ENCODE measurements at places on chromosomes 3 and 15.

GRCh38 chr3:148991219-148992026 is at the start of gene GYG1:
Gene GYG1 (plus strand): TSS chr3:148991540. CDS start chr3:148991641, 101 bp downstream.
- peak; percentile 93 for DNase-seq

- peak; percentile 80 for DNase-seq
These were observed 61.0 kb downstream of the KLF13 start for GRCh38 chr15:31387479-31388118.

DNA sequence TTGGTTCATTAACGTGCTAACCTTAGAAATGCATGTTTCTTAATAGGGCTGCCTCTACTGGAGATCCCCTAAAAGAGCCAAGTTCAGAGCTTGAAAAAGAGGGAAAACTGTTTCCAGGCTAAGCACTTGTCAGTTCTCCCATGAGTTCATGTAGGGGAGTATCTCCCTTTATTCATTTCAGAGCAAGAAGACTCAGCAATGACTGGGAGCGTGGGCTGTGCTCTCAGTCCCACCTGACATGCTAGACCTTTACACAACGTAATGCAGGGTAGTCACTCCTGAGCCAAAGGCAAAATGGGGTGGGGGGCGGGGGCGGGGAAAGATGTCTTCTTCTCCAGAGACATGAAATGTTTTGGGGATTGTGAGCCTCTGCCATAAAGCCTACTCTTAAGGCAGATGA is 420.1 kb upstream of the MCTP2 start:
- DNase-seq = no peak

DNA sequence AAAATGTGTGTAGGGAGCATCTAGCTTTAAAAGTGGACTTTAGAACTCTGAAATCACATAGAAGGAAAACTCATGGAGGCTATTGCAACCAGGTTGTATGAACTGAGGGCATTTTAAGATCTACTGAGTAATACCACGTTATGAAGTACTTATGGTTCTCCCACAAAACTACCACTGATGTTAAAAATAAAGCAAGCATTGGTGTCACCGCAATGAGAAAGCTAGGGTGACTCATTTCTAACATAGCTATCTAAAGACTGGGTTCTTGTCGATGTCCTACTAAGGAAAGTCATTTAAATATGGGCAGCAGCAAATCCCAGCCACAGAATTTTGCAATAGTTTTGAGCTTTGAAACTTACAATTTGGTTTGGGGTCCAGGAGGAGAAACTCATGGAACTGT is 584.8 kb downstream of the DIPK2A start:
- no peak for DNase-seq

- no peak for DNase-seq
These were observed 389.8 kb upstream of the KCNMB2 start for GRCh38 chr3:178146406-178146831.

DNA sequence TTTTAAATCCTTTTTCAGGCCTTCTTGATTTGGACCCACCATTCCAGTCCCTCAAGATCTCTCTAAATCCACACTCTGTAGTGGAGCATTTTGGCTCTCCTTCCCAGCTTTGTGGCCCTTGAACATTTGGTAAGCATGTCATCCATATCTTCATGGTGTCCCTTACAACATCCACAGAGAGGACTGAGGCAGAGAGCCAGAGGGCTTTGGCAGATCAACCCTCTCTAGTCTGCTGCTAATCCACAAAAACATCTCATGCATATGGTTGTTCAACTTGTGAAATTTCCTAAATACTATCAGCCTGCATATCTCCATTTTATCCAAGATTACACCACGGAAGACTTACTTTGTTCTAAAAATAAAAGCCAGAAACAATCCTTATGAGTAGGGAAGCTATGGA is 23.2 kb downstream of the THRB start:
- no peak for DNase-seq

GRCh38 chr3:179156775-179157174 is 8.6 kb downstream of the PIK3CA start:
- no peak for DNase-seq

GRCh38 chr15:60423537-60423936 is 25.8 kb upstream of the ANXA2 start:
- DNase-seq = peak; percentile 75

- DNase-seq = peak; percentile 29
These were observed 3.9 kb upstream of the SH3GL3 start for GRCh38 chr15:83443076-83443847.

GRCh38 chr3:53531749-53532148 is 37.3 kb downstream of the CACNA1D start:
- DNase-seq = no peak

DNA sequence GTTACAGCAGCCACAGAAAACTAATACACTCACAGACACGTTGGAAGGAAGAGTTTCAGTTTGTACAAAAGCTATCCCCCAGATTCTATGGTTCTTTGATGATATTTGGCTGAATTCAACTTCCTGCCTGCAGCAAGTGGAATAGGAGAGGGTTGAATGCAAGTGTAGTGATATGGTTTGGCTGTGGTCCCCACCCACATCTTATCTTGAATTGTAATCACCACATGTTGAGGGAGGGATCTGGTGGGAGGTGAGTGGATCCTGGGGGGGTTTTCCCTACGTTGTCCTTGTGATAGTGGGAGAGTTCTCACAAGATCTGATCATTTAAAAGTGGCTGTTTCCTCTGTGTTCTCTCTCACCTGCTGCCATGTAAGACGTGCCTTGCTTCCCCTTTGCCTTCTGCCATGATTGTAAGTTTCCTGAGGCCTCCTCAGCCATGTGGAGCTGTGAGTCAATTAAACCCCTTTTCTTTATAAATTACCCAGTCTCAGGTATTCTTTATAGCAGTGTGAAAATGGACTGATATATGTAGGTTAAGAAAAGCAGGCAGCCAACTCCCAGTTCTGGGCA is 29.8 kb downstream of the NMNAT3 start:
- DNase-seq = no peak

DNA sequence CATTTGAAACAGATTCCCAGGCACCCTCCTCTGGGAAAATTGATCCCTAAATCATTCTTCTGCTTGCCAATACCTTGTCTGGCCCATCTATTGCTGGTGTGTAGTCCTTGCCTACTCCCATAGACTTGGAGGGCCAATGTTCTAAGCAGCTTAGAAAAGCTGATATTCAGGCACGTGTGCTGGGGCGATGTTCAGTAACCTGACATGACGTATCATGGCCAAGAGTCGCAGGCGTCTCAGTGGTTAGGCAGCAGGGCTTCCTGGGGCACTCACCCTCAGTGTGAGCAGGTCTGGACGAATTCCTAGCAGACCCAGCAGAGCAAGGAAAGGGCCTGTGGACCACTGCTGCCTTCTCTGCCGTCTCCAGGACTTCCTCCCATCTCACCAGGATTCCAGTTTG is 21.6 kb downstream of the EPHB1 start:
- no peak for DNase-seq

DNA sequence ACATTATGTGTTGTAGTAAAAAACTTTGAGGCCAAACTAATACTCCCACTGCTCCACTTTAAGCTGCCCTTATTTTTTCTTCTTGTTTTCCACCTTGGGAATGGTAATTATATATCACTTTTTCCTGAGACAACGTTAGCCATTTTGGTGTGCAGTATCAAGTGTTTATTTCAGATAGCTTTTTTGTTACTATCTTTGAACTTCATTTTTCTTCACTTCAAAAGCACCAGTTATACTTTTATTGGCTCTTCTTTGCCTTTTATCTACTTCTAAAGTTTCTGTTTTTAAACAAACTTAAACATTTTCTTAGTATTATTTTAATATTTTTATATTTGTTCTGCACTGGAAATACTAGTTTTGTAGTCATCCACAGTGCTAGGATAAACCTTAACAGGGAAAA is 6.5 kb downstream of the TOPAZ1 start:
- no peak for DNase-seq

DNA sequence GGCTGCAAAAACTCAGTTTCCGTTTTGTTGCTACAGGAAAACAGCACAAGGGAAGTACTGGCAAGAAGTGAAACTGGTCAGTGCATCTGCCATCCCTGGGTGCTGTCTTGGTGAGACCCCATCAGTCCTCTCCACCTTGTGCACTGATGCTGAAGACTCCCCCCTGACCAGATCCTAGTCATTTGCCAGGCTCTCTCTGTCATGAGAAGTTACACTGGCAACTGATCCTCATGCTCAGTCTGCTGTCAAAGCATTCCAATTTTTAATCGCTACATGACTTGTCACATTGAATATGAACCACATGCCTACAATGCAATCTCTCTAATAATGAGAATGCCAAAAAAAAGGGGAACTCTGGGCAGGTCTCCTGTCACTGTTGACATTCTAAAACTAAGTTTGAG is 296.5 kb downstream of the ZIC1 start:
- DNase-seq = no peak

DNA sequence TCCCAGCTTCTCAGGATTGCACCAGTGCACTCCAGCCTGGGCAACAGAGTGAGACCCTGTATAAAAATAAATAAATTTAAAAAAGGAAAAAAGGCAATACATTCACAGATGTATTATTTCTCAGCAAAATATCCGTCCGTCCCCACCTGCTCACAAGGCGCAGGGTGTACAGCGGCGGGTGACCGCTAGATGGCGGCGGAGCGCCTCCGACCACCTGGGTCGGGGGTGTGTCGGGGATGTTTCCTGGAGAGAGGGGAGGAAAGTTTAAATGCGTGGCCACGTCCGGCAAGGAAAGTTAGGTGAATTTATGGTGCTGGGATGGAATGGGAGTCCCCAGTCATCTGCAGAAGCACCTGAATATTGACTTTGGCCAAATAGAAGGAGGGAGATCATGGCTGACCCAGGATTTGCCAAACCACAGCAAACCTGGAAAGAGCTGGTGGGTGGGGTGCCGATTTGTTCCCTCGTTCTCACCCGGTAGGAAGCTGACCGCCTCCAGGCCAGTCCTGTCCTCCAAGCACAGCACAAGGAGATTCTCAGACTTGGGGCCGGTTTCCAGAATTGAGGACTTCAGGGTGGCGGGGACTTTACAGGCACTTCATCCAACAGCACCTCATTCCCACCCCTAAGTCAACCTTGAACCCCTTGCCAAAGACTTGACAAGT is 88.3 kb downstream of the TMEM266 start:
- DNase-seq = peak; percentile 91

DNA sequence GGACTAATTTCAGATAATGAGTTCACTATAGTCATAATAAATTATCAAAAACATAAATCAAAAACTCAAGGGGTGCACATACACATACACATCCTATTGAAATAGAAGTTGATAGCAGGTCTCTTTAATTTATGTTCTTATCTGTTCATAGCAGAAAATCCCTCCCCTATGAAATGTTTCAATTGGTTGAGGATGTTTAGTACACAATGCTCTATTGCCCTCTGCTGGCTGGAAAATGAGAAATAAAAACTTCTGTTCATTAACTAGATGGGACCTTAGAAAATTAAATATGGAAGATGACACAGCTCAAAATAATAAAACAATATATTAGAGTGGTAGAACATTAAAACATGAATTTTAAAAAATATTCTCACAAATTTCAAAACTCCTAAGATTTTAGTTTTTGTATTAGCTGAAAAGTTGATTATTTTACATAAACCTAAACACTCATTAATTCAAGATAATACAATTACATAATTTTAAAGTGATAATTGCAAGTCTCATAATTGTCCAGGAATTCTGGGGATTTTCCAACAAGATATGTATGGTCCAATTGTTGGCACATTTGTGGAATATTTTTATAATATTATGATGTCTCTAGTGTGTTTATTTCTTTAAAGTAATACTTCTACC is 735.0 kb downstream of the ROBO1 start:
- DNase-seq = no peak

- DNase-seq = no peak
These were observed 390.6 kb upstream of the SEMA6D start for GRCh38 chr15:47326410-47327333.

- DNase-seq = no peak
These were observed 874.0 kb downstream of the PLOD2 start for GRCh38 chr3:145286937-145287336.

DNA sequence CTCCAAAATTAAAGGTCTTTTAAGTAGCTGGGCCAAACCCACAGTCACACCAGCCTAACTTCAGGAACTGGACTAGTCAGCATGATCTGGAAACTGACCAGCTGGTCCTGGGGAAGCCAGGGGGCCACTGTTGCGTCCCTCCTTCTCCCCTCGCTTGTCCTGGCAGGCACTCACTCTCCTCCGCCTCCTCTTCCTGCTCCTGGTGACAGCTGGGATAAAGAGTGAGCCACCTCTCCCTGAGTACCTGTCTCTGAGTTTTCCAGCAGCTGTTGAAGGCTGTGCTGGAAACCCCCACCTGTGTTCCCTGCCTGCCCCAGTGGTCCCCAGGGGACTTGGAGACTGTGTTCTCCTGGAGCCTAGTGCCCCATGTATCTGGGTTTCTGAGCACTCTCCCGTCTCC is 56.0 kb downstream of the FGD5 start:
- no peak for DNase-seq

DNA sequence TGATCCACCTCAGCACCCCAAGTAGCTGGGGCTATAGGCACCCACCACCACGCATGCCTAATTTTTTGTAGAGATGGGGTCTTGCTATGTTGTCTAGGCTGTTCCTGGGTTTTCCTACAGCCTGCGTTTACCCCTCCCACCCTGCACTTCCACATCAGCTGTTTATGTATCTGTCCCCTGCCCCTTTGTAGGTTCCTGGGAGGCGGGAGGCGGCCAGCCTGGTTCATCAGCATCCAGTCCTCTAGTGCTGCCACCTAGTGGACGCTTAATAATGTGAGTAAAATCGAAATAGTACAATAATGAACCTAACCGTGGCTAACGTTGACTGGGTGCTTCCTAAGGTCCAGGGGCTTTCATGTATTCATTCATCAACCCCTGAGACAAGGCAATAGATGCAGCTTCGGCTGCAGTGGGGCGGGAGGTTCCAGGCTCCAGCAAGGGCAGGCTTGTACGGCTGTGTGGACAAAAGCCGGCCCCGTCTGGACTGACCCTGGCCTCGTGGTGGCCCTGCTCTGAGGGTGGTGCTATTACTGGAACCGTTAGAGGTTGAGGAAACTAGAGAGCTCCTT is 1.2 kb upstream of the LCTL start:
- DNase-seq = peak; percentile 87

- no peak for DNase-seq
These were observed 56.5 kb downstream of the DCLK3 start for GRCh38 chr3:36707623-36708409.

DNA sequence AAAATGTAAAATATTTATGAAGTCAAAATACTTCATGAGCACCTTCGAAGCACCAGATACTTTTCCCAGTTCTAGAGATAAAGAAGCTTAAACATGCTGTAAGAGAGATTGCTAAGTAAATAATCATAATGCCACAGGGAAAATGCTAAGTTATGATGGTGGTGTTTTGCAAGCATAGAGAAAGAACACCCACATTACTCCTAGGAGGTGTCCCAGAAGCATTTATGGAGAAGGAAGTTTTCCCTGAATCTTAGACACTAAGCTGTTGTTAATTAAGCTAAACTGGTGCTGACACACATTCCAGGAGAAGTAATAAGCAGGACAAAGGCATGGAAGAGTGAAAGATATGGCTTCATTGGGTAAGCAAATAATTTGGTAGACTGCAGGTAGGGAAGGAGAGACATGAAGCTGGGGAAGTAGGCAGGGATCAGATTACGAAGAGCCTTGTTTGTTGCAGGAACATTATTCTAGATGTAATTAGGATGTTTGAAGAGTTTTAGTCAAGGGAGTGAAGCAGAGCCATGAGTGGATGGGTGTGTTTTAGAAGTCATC is 40.4 kb upstream of the CHMP2B start:
- DNase-seq = no peak

Data from activated CD4-positive, alpha-beta T cell treated with anti-CD3 and anti-CD28 coated beads, Interleukin-2, amount 10 ng/mL, durations not matched to agents 24 days and 14 days (primary cell).